ENCODE measurements at places on chromosomes 3 and 15.

GRCh38 chr15:84914909-84915605 is 30.6 kb downstream of the SLC28A1 start:
- no peak for DNase-seq

GRCh38 chr3:42192334-42193200 is 73.4 kb downstream of the CCK start:
- no peak for DNase-seq

- DNase-seq = no peak
These were observed 759 bp downstream of the CD96 start for GRCh38 chr3:111542611-111543300.

- DNase-seq = no peak
These were observed 12.4 kb upstream of the AEN start for GRCh38 chr15:88608607-88609181.

- no peak for DNase-seq
These were observed 68.6 kb upstream of the FAM174B start for GRCh38 chr15:92724144-92724543.

DNA sequence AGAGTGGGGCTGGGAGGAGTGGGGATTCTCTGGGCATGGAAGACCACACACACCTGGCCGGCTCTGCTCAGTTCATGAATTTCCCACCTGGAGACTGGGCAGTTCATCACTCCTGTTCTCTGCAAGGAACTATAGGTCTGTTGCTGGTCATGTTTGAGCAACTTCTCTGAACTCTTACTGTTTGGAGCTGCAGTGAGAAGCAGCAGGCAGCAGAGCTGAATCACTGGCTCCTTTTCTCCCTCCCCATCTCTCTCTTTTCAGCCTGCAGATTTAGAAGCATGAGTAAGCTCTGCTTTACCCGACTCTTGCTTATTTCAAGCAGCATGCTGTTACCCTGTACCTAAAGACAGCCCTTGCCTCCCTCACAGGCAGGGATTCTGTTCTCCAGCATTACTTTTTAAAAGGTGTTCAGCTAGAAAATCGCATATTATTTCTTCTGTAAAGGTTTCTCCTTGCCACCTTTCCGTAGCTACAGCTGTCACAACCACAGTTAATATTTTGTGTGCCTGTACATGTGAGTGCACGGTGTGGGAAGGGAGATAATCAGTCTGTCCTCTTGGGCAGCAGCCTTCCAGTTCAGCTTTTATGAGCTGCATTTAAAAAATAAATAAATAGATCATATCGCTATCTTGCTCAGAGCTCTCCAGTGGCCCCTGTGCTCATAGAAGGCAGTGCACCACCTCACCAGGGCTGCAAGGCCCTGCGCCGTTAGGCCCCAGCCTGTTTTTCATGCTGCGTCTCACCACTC is 131.6 kb downstream of the CHCHD6 start:
- DNase-seq = no peak

- DNase-seq = no peak
These were observed 35.3 kb downstream of the HOMER2 start for GRCh38 chr15:82917249-82917648.

DNA sequence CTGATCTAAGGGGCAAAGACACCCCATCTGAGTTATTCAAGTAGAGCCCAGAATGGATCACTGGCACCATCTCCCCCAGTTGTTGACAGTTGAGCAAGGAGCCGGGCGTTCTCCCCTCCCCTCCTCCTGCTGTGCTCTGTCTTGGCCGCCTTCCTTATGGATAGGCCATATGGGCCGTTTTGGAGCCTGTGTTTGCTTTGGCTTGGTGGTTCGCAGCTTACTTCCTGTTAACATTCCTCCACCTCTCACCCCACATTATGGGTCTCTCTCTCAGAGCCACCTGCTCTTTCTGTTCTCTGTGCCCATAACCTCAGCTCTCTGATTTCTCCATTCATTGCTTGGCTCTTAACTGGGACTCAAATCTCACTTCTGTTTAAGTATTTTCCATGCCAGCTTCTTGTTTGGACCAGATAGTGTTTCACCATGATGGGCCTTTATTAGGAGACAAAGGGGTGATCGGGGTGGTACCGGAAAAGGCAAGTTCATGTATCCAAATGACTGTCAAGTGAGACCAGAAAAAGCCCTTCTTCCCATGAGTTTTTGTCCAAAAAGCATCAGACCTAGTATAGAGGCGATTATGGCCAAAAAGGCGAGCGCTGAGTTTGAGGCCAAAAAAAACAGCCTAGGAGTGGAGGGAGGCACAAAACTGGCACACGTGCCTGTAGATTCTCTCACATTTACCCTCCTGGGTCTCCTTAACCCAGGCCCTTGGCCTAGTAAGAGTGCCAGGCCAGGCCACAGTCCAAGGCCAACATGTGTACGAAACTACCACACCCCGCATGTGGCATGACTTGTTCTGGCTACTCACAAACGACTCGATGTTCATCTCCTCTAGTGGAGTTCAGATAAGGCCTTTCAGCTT is 62.6 kb downstream of the DUT start:
- DNase-seq = no peak

DNA sequence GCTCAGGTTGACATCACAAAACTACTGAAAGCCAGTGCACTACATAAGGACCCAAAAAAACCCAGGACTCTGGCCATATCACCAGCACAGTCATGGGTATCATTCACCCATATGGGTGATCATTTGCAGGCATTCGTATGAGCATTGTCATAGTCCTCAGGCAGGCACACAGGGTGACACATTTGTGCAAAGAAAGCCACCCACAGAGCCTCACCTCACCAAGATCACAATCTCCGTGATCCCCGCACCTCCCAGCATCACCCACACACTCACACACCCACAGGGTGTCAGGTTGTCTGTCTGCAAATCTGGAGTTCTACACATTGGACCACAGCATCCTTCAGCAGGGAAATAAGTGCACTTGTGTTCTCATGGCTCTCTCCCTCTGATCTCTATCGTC is 166.0 kb upstream of the LPP start:
- no peak for DNase-seq

Data from D341Med (cell line).